ENCODE measurements at places on chromosomes 3 and 15. TPM values are rescaled to one million over a fixed set of nuclear protein-coding genes. Genes with fewer than 3 reads are reported as not detected.

The TGM5 gene
- not detected for total RNA-seq

The GREM1 gene
- 2.0 TPM for total RNA-seq

The NOX5 gene
- total RNA-seq = not detected

The CFAP92 gene
- total RNA-seq = 1.7 TPM

DNA sequence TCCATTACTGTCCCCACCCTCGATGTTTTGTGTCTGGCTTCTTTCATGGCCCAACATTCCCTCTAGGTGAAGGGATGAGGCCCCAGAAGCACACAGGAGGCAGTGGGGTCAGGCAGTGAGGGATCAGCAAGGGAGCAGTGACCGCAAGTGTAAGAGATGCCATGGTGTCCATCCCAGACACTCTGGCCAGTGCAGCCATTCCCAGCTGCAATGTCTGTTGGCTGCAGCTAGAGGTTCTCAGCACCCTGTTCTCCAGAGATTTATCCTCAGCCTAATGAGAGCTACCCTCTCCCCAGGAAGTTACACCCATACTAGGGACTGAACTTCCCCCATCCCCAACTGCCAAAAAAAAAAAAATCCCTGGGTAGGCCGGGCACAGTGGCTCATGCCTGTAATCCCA lies 40.2 kb downstream of the TRANK1 start:
- peak; percentile 58 for DNase-seq

- no peak for DNase-seq
Observed at GRCh38 chr15:68525815-68526214, 53.0 kb upstream of the CORO2B start.

GRCh38 chr15:55277116-55277564 lies 12.5 kb downstream of the RAB27A start:
- no peak for DNase-seq

GRCh38 chr3:180402471-180403073 lies 199.4 kb upstream of the TTC14 start:
- DNase-seq = no peak

- no peak for DNase-seq
Observed at GRCh38 chr3:175005881-175006280, 146.7 kb downstream of the NAALADL2 start.

GRCh38 chr3:129485721-129486663 lies 42.4 kb upstream of the RHO start:
- DNase-seq = peak; percentile 67

GRCh38 chr15:71232411-71232810 lies 117.1 kb downstream of the THSD4 start:
- DNase-seq = no peak

DNA sequence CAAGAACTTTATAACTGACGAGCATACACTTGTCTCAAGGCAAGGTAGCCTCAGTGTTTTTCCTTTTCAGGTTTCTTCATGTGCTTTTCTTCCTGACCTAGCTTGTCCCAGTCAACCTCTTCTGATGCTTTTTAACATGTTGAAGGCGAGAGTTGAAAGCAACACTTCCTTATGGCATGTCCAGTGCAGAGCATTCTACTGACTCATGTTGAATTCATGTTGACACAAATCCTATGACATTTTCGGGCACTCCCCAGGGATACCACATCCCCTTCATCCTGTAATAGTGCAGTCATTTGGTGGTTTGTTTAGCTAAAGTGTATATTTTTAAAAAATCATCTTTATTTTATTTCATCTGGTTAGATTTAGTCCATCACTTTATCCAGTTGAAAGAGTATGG lies 75.9 kb upstream of the CBLB start:
- DNase-seq = no peak

DNA sequence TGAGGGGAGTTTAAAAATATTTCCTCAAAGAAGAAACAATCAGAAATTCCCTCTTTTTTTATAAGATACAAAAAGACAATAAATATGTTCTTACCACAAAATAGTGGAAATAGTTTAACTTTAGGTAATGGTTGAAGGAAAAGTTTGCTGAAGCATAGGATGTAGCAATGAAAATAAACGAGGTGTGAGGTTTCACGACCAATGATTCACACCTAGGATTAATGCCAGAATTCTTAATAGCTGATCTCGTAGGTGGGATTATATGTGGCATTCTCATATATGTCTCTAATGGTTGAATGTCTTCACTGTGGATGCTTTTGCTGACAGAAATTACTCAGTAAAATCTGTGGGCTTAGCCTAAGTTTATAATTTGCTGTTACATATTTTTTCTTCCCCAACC lies 467.7 kb downstream of the FGF12 start:
- no peak for DNase-seq

- no peak for DNase-seq
Observed at GRCh38 chr3:140823106-140823505, 118.5 kb upstream of the SLC25A36 start.

DNA sequence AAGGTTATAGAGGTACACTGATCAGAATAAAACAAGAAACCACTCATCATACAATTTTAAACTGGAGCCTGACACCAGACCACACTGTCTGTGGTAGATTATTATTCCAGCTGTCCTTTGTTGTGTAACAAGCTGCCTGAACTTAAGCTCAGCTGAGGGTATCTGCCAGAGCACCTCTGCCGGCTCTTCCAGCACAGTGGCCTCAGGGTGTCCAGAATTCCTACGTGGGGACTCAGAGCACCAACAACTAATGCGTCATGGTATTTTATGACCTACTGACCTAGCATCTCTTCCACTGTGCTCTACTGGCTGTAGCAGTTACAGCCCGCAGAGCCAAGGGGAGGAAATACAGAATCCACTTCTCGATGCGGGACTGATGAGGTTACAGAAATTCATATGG lies 15.6 kb upstream of the RAF1 start:
- DNase-seq = no peak

DNA sequence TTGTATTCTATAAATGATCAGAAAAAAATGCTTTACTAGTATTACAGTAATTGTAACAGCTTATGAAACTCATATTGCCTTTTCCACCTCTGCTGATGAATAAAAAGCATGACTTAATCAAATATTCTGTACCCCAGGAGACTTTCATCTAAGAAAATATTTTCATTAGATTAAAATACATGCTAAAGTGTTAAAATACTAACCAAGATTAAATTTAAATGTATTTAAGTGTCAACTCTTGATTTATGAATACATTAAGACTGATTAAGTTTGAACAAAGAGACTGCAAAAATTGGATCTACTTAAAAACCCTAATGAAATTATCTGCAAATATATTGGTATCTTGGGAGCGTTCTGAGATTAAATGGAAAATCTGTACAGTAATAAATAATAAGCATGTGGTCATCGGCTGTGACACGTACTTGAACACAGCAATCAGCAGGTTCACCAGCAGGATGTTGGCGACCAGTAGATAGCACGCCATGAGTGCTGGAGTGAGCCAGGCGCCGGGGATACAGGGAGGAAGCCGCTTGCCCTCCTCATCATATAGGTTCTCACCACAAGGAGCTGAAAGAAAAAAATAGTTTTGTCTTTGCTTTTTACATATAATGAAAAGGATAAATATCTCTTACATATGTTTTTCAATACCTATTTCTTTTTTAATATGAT lies 36.6 kb upstream of the MTMR10 start:
- no peak for DNase-seq
